ENCODE measurements at places on chromosomes 1 and 21. TPM values are rescaled to one million over a fixed set of nuclear protein-coding genes. Genes with fewer than 3 reads are reported as not detected.

The SIM2 gene
- total RNA-seq, result 12.9 TPM

The MYOM3 gene
- total RNA-seq, result 1.1 TPM

The SLC35A3 gene
- 62.6 TPM for total RNA-seq

The PM20D1 gene
- not detected for total RNA-seq

Measured in Daoy (cell line).